GM04503 (cell line): ENCODE measurements at places on chromosomes 3 and 15.

- no peak for DNase-seq
Measured at GRCh38 chr3:52020796-52021195, 25.1 kb upstream of the RPL29 start.

- peak; percentile 100 for DNase-seq
Measured at GRCh38 chr3:139302084-139302800, 41.6 kb upstream of the MRPS22 start.

DNA sequence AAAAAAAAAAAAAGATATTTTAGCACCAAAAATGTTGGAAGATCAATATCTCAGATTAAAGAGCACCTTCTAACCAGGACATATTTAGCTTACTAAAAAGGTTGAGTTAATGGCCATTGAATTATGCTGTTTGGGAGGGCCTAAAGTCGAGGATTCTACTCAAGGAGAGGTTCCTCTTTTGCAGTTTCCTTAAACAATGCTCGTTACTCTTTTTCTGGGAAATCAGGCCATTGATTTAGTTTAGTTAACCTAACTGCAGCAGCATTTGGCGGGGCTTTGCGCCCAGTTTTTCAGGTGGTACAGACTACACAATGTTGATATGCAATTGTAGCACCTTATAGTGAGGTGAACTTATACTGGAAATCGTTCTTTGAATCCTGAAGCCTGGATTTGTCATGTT is 6.8 kb downstream of the ABHD2 start:
- no peak for DNase-seq

DNA sequence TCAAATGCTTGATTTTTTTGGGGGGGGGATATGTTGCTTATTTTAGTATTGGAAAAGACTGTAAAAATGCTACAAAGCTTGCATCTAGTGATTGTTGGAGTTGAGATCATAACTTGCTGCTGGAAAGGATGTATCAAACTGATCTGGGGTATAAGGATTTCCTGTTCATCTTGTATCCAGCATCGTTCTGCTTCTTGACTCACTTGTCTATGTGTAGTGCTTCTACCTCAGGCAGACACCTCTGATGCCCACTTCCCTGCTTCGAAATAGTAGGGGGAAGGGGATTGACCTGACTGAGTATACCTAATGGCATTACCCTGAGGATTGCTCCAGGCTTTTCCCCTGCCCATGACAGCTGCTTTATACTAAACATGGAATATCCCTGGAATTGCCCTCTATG is 42.7 kb downstream of the STT3B start:
- DNase-seq = no peak

- no peak for DNase-seq
Measured at GRCh38 chr15:39535466-39535865, 45.4 kb upstream of the THBS1 start.
